Hematopoietic multipotent progenitor cell treated with erythropoietin and hydrocortisone succinate and interleukin-3 and kit ligand, for 8 days (in vitro differentiated cells): ENCODE measurements at places on chromosomes 1 and 21.

GRCh38 chr1:66271904-66272254 is 262.1 kb upstream of the SGIP1 start:
- no peak for DNase-seq

- DNase-seq: no peak
These were observed 347.2 kb downstream of the MATN1 start for GRCh38 chr1:30376054-30376697.

DNA sequence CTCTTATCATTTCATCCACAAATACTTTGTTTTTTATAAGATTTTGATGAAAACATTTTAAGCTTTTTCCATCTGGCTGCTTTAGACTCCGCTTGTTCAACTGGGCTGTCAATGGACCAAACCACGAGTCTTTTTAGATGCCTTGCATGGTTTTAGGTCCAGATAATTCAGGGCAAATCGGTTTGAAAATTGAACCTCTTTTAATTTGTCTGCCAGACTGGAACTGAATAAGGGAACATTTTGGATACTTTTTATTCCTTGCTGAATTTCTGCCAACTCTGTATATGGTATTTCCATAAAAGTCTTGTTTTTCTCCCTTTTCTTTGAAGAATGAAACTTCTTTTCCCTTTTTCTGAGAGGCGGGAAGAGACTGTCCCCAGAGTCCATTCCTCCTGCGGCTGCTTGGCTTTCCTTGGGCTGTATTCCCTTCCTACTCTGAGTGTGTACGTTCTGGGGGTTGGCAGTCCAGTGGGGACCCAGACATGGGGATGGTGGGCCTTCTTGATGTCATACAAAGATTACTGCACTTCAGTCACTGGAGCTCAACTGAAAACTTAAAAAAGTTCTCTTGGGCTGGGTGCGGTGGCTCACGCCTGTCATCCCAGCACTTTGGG is 46.5 kb upstream of the CNN3 start:
- DNase-seq: no peak

GRCh38 chr21:35280231-35280630 is 231.1 kb upstream of the RUNX1 start:
- DNase-seq: no peak

- no peak for DNase-seq
These were observed 48.0 kb upstream of the LRRC52 start for GRCh38 chr1:165495858-165496205.

- DNase-seq: no peak
These were observed 4.5 kb downstream of the C1orf232 start for GRCh38 chr1:26164036-26164860.

- DNase-seq: no peak
These were observed 264.8 kb downstream of the PTPRC start for GRCh38 chr1:198903621-198904020.

- DNase-seq: no peak
These were observed 1.2 kb downstream of the PTTG1IP start for GRCh38 chr21:44872323-44872648.

GRCh38 chr1:216325946-216326345 is 97.3 kb downstream of the USH2A start:
- no peak for DNase-seq

GRCh38 chr1:12245116-12245515 is 15.3 kb downstream of the VPS13D start:
- DNase-seq: no peak

- DNase-seq: no peak
These were observed 38.0 kb upstream of the COL18A1 start for GRCh38 chr21:45366931-45367401.

GRCh38 chr1:59377350-59377904 is 80.5 kb downstream of the FGGY start:
- DNase-seq: no peak

- DNase-seq: no peak
These were observed 82.7 kb upstream of the ZBTB18 start for GRCh38 chr1:243968413-243968812.

DNA sequence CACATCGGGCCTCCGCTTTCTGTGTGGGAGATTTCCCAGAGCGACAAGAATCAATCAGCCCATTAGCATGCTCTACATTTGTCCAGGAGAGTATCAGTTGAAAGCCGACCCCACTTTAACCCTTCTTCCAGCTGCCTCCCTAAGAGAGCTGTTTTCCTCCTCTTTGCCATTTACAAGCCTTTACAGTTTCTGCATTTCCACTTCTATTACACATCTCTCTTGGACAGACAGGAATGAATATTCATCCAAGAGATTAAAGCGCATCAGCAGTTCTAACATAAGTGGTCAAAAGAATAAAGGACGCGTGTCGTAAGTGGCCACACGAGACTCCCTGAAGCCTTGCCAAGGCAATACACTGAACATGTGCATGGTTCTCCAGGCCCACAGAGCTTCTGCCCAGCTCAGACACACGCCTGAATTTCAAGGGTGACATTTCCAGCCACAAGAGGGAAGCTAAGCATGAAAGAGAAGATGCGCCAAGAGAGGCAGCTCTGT is 47.3 kb downstream of the FAM78B start:
- DNase-seq: no peak

GRCh38 chr1:56473582-56474270 is 105.6 kb downstream of the PLPP3 start:
- no peak for DNase-seq

DNA sequence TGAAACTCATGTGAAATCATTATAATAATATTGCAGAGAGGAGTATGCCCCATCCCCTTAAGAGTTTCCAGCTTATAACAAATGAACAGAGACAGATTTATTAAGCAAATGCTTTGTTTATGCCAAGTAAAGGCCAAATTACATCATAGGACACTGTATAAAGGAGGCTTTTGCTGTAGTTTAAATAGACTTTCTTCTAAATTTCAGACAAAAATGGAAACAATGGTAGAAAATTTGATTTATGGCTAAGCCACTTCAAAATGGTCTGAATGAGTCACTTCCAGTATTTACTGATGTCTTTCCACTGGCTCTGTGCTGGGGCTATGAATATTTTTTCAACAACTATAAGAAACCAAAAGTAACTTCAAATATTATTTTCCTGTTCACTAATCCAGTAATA is 81.1 kb upstream of the ST6GALNAC5 start:
- DNase-seq: no peak

GRCh38 chr1:228875741-228876140 is 140.5 kb downstream of the RHOU start:
- no peak for DNase-seq

- no peak for DNase-seq
These were observed 64.2 kb upstream of the CYYR1 start for GRCh38 chr21:26637201-26637745.

DNA sequence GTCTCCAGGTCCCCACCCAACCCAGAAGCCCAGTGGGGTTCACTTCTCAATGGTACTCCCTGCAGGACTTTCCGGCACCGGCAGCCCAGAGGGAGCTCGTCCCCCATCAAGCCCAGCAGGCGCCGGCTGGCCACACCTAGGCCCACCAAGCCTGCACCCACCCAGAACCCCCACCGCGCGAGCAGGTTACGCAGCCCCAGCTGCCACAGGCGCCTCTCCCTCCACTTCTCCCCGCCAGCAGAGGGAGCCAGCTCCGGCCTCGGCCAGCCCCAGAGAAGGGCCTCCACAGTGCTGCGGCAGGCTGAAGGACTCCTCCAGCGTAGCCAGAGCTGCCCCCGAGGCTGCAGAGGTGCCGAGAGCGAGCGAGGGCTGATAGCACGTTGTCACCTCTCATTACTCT is 722.3 kb downstream of the PLA2G4A start:
- no peak for DNase-seq

GRCh38 chr1:211236633-211237320 is 22.4 kb upstream of the RCOR3 start:
- no peak for DNase-seq

DNA sequence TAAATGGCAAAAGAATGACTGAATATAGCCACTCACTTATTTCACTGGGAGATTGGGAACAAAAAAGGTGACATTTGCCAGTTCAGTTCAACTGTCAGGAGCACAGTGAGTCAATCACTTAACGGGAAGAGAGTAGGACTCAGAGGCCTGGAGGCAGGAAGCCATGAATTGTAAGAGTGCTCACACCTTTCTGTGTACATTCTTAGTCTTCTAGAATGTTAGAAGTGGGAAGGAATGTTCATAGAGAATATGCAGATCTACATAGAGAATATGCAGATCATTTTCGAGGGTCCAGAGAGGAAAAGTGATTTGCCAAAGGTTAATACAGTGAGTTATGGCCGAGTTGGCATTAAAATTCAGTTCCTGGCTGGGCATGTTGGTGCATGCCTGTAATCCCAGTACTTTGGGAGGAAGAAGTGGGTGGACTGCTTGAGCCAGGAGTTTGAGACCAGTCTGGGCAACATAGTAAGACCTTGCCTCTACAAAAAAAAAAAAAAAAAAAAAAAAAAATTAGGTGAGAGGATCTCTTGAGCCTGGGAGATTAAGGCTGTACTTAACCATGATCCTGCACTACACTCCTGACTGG is 8.3 kb downstream of the IL20 start:
- no peak for DNase-seq

GRCh38 chr1:48792961-48793360 is 16.3 kb upstream of the BEND5 start:
- DNase-seq: no peak

- peak; percentile 57 for DNase-seq
These were observed 260.3 kb downstream of the DPYD start for GRCh38 chr1:97660431-97661105.

- peak; percentile 48 for DNase-seq
These were observed 582 bp downstream of the SLC37A1 start for GRCh38 chr21:42513985-42514882.

DNA sequence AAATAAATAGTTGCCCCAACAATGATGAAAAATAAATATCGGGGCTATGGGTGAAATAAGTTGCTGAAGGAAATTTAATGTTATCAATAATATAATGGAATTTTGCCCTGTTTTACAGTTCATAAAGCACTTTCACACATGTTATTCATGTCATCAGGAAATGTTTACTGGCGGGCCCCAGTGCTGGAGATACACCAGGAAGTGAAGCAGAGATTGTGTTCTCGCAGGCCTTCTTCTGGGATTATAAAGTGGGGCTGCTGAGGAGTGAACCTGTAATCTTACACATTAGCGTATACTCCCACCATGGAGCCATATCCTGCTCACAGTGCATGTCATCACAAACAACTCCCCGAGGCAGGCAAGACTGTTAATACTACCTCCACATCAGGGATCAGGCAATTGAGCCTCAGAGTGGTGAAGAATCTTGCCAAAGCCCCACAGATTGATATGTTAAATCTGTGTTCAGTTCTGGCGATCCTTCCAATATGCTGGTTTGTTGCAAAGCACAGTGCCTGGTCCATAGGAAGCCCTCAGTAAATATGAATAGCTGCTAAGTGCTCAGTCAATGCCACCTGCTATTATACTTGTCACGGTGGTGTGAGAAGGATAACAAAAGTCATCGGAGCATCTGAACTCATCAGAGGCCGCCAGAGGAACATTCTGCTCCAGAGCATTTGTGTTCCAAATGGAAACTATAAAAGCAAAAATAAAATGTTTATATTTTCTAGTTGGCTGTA is 104.4 kb upstream of the UBE2U start:
- DNase-seq: no peak

DNA sequence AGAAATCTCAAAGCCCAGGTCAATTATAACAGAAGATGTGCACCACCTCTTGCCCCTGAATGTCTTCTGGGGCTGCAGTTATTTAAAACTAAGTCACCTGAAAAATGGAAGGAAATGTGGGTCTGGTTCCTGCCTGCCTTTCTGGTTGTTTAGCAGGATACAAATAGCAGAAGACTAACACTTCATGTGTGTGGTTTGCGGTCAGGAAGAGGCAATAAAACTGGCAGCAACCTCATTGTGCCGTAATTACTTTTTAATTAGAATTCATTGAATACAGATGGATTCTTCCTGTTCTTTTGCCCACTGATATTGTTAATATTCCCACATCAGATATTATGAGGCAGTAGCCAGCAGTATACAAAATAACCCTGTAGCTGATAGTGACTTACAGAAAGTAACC is 345.7 kb downstream of the ZNF326 start:
- DNase-seq: no peak

DNA sequence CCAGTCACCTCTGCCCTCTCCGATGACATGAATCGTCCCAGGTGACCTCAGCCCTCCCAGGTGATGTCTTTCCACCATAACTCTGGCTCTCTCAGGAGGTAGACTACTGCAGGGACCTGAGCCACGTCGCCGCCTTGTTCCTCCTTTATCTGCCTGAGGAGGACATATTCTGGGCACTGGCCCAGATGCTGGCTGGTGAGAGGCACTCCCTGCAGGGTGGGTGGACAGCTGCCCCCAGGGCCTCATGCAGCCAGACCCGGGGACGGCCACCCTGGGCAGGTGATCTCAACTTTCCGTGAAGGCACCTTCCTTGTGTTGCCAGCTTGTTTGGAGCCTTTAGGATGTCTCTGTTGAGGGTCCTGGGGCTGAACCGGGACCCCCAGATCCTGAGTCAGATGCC is 13.9 kb upstream of the ZBTB17 start:
- DNase-seq: no peak

DNA sequence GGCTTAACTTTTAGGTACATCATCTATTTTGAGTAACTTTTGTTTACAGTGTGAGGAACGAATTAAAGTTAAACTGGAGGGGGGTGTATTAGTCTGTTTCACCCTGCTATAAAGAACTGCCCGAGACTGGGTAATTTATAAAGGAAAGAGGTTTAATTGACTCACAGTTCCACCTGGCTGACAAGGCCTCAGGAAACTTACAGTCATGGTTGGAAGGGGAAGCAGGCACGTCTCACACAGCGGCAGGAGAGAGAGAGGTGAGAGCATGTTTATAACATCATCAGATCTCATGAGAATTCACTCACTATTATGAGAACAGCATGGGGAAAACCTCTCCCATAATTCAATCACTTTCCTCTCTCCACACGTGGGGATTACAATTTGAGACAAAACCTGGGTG is 31.9 kb upstream of the TMEM52 start:
- DNase-seq: no peak

DNA sequence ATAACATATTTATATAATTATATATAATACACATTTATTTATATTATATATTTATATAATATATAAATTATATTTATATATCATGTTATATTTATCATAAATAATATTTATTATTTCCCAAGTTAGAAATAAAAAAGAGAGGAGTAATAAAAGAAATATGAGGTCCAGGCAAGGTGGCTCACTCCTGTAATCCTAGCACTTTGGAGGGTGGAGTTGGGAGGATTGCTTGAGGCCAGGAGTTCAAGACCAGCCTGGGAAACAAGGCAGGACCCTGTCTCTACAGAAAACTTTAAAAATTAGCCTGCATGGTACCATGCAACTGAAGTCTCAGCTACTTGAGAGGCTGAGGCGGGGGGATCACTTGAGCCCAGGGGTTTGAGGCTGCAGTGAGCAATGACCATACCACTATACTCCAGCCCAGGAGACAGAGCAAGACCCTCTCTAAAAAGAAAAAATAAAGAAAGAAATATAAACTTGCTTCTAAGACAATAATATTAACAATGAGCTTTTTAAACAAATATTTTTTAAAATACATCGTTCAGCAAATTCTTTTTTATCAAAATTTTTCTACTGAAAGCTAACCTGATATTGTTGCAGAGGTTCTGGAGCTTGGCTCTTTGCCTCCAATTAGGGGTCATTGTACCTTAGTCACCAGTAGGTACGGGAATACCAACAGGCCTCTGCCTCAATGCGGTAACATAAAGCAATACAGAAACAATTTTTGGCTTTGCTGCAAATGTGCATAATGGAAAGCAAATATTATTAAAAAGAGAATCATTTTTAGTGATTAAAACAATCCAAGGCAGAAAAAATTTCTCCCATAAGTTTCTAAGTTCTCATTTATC is 290.0 kb downstream of the SETD4 start:
- no peak for DNase-seq

GRCh38 chr1:156193208-156193487 is 756 bp upstream of the SLC25A44 start:
- peak; percentile 17 for DNase-seq

- DNase-seq: no peak
These were observed 65.6 kb downstream of the IFI44 start for GRCh38 chr1:78715181-78715661.
